DMS79 (cell line): ENCODE measurements at places on chromosomes 13 and 19.

DNA sequence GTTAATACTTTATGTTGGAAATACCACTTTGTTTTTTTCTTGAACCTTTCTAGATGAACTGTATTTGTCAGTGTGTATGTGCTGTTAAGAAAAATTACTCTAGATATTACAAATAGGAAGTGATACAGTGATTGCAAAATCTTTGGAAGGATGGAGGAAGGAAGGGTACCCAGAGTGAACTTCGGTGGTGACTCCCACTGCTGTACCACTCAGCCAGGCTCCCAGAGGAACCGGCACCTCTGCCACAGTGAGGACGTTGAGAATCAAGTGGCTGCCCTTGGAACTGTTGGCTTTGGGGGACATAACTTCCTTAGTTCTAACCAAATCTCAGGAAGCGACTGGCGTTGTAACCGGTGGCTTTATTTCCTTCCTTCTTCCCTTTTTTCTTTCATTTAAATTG is 184.7 kb downstream of the PCCA start:
- no peak for DNase-seq

DNA sequence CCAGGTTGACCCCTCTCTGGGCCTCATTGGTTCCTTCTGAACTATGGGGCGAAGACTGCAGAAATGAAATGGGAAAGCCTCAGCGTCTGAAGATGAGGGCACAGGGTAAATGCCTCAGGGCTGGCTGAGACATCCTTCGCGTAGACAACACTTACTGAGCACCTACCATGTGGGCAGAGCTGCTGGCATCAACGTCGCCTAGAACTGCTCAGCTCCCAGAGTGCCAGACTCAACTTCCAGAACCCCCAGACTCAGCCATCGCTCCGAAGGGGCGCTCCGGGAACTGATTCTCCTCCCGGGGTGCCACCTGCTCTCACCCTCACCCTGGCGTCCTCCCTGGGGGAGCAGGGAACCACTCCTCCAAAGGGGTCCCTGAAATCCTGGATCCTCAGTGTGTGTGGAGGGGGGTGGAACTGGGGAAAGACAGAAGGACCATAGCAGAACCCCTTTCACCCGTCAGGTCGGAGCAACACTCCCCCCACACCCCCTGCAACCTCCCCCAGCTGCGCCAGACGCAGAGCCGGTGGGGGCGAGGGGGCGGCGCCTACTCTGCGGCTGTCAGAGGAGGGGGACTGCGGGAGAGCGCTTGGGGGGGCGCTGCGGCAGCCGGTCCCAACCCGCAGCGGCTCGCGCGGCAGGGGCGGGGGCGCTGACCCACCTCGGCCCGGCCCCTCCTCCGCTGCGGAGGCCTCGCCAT is 8.2 kb upstream of the NFIC start:
- no peak for DNase-seq

- no peak for DNase-seq
These were observed 160.4 kb downstream of the ZIC5 start for GRCh38 chr13:99811067-99811700.

GRCh38 chr13:33349986-33350826 is 64.7 kb upstream of the STARD13 start:
- no peak for DNase-seq

DNA sequence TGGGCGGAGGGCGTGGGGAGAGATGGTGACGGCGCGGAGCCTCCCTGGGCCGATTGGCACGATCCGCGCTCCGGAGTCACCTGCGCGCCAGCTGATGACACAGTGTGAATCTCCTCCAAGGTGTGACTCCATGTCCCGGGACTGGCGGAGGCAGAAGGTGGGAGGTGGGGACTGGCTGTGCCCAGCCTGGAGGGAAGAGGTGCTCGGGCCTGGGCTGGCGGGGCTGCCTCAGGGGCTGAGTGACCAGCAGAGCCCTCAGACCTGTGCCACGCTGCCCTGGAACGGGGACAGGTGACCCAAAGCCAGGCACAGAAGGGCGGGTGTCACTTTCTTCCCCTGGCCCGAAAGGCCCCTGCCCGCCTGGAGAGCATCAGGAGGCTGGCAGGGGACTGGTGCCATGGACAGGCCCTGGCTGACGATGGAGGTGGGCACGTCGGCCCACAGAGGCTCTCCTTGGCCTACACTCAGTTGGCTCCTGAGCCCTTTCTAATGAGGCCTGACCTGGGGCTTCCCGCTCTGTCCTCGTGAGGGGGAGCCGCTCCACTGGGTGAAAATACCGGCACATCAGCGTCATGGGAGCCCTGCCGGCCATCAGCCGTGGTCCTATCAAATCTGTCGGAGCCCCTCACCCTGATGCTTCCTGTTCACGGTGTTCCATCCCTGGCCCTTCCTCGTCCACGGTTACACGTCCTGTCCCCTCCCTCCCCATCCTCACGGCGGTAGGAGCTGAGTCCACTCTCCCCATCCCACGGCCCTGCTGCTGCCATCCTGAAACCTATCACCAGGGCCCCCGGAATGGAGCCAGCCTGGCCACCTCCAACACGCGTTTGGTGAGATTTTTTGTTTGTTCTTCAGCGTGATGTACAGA is 75.6 kb downstream of the SPACA7 start:
- DNase-seq: no peak

- no peak for DNase-seq
These were observed 44.8 kb downstream of the C13orf42 start for GRCh38 chr13:51066091-51066831.

GRCh38 chr19:44850641-44851109 is 4.6 kb downstream of the NECTIN2 start:
- no peak for DNase-seq

DNA sequence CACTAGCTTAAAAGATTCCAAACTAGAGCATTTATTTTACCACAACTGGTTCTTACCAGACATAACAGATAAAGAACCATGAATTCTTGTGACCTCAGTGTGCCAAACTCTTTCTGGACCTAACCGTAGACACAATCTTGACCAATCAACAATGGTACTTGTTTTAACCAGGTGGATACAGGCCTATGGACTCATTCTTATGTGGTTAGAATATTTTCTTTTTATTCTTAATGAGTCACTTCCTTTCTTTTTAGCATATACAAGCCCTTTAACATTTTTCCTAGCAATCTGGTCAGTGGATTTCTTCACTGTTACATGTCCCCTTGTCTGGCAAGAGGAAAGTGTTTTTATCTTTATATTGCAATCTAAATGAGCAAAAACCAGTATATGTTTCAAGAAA is 792.1 kb upstream of the SPRY2 start:
- DNase-seq: no peak

DNA sequence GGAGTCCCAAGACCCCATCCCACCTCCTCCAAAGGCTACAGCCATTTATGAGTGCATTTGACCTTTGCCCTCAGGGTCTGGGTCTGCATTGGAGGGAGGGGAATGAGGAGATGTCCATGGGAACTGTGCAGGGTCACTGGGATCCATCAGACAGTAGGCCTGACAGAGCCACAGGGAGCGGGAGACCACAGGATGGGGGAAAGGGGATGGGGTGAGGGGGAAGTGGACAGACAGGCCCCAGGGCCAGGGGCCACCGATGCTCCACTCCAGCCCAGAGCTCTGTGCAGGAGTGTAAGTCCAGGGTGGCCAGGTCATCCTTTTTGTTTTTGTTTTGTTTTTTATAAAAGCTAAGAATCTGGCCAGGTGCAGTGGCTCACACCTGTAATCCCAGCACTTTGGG is 82.5 kb downstream of the CHST8 start:
- DNase-seq: no peak

DNA sequence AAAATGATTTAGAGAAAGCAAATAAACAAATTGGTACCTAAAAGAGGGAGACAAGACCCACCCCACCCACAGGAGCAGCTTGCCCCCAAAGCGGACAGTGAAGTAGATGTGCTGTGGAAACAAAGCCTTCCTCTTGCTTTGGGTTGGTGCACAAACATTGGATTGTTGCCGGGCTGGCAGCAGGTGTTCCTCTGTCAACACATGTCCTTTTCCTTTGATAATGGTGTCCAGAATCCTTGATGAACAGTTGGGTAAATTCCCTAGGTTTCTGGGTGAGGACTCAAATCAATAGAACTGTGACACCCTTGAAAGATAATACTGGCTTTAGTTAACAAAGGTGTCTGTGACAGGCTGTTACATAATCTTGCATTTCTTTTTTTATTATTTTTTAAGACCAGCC is 311.8 kb downstream of the SPRY2 start:
- no peak for DNase-seq

GRCh38 chr13:94567581-94567980 is 28.4 kb downstream of the TGDS start:
- DNase-seq: no peak

- DNase-seq: no peak
These were observed 24.6 kb downstream of the CARM1 start for GRCh38 chr19:10895920-10896319.

DNA sequence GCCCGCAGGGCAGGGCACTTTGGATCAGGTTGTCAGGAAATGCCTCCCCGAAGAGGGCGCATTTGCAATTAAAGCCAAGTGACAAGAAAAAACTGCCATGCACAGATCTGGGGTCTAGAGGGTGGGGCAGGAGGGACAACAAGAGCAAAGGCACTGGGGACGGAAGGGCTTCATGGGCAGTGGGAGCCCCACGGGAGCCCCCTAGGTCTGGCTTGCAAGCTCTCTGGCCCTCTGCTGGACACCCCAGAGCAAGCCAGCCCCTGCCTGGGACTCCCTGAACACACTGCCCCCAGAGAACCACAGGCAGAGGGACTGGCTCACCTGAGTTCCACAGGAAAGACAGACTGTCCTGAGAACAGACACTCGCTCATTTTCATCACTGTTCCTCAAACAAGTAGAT is 30.2 kb upstream of the C19orf12 start:
- DNase-seq: no peak

GRCh38 chr19:55691561-55692481 is 16.8 kb downstream of the EPN1 start:
- no peak for DNase-seq

DNA sequence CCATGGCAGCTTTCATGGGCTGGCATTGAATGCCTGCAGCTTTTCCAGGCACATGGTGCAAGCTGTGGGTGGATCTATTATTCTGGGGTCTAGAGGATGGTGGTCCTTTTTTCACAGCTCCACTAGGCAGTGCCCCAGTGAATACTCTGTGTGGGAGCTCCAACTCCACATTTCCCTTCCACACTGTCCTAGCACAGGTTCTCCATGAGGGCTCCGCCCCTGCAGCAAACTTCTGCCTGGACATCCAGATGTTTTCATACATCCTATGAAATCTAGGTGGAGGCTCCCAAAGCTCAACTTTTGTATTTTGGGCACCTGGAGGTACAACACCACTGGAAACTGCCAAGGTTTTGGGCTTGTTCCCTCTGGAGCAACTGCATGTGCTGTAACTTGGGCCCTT is 450.6 kb downstream of the LMO7 start:
- DNase-seq: no peak

- no peak for DNase-seq
These were observed 66.7 kb downstream of the ATP11A start for GRCh38 chr13:112756511-112756966.

GRCh38 chr13:66860878-66861417 is 369.2 kb downstream of the PCDH9 start:
- no peak for DNase-seq

GRCh38 chr13:110528371-110528770 is 33.2 kb downstream of the RAB20 start:
- no peak for DNase-seq

GRCh38 chr19:55044771-55045716 is 7.0 kb upstream of the GP6 start:
- no peak for DNase-seq

GRCh38 chr13:28654276-28654675 is 4.7 kb upstream of the POMP start:
- DNase-seq: no peak

- DNase-seq: no peak
These were observed 59.4 kb downstream of the LACC1 start for GRCh38 chr13:43939086-43939485.

GRCh38 chr19:12720851-12721655 is 2.7 kb downstream of the TNPO2 start:
- DNase-seq: peak; percentile 19
